ENCODE measurements at places on chromosomes 11 and 22.
A peak's percentile ranks its signal among the peaks of the same experiment; 100 is the strongest.

GRCh38 chr22:50530877-50531545 lies 1.2 kb upstream of the TYMP start:
- peak; percentile 84 for DNase-seq

- no peak for DNase-seq
Observed at GRCh38 chr11:2459796-2460531, 15.2 kb downstream of the KCNQ1 start.

- DNase-seq = no peak
Observed at GRCh38 chr11:5684036-5684645, 733 bp downstream of the TRIM5 start.

GRCh38 chr11:38423042-38423441 lies 1825.0 kb upstream of the RAG2 start:
- DNase-seq = no peak

- no peak for DNase-seq
Observed at GRCh38 chr11:133714471-133715375, 130.6 kb downstream of the SPATA19 start.

GRCh38 chr11:17772704-17773600 lies 38.4 kb downstream of the KCNC1 start:
- no peak for DNase-seq

DNA sequence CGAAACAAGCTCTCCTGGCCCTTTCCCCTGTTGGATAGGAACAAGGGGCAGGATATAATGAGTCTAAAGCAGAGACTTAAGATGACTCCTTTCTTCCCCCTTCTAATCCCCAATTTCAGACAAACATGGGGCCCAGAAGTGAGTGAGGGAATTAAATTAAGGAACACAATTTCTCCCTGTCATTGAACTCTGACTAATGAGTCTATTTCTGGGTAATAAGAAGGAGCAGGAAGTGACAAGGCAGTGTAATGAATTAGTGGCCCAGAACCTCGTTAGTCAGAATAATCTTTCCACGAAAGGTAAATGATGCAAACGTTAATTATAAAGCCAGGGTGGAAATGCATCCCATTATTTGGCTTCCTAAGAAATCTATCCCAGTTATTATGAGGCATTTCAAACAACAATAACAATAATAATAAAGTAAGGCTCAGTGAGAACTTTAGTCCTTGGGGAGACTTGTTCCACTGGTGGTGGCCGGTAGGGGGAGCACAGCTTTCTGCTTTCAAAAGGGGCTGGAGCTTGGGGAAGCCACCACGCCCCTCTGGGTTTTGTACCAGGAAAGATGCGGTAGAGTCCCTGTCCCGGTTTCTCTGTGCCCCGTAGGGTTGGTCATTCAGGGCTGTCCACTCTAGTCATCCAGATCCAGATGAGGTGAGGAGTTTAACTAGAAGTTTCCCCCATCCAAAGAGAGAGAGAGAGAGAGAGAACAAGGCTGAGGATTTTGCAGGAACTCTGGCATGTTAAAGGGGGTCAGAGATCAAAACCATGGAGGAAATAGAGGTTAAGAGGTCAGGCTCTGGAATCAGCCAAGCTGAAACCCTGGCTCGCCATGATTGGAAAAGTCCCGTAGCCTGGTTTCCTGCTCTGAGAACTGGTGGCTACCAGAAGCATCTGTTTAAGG lies 298.3 kb downstream of the NTM start:
- DNase-seq = peak; percentile 50

GRCh38 chr11:133414506-133414905 lies 117.8 kb downstream of the OPCML start:
- no peak for DNase-seq

GRCh38 chr11:14898355-14898754 lies 6.3 kb upstream of the CYP2R1 start:
- DNase-seq = no peak

DNA sequence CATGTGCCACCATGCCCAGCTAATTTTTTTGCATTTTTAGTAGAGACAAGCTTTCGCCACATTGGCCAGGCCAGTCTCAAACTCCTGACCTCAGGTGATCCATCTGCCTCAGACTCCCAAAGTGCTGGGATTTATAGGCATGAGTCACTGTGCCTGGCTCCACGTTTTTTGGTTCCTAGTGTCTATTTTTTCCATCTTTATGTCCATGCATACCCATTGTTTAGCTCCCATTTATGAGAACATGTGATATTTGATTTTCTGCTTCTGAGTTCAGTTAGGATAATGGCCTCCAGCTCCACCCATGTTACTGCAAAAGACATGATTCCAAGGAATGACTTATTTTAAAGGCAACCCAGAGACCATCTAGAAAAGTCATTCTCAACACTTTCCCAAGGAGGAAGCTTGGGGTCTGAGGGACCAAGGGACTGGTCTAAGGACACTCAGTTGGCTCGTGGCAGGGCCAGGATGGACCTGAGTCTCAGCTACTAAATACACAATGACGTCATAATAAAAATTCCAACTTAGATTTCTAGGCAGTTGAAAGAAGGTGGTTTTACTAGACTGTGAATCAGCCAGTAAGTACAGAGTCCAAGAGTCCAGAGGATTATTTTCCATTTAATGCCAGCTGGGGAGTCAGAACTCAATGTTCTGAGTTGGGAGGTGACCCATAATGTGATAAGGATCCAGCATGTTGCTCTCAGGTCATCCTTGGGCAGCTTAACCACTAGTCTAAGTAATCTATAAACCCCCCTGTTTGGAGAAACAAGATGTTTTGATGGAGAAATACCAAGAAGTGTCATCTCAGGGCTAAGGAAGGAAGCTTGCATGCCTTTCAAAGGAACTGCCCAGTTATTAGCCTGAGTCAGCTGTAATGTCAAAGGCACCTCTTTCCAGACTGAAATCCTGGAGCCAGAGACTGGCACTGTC lies 39.4 kb downstream of the ABTB2 start:
- DNase-seq = peak; percentile 21

- peak; percentile 20 for DNase-seq
Observed at GRCh38 chr11:46491661-46492330, 100.2 kb upstream of the CHRM4 start.

GRCh38 chr22:24140357-24140756 lies 40.9 kb upstream of the SUSD2 start:
- peak; percentile 23 for DNase-seq

GRCh38 chr11:86978756-86979608 lies 23.8 kb upstream of the FZD4 start:
- DNase-seq = no peak

- DNase-seq = no peak
Observed at GRCh38 chr11:38156495-38157146, 1558.6 kb upstream of the RAG2 start.

DNA sequence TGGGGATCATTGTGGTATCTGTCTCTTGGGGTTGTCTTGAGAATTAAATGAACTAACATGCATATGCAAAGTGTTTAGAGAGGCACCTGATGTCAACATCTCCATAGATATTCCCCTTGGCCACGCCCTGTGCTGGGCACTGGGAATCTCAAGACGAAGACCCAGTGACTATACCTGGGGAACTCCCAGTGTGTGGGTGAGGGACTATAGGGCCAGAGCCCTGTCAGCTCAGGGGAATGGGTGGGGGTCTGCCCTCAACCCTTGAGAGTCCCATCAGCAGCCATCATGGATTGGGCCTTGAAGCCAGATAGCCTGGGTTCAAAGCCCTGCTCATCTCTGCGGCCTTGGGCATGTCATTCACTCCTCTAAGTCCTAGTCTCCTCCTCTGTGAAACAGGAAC lies 21.6 kb upstream of the LMO1 start:
- DNase-seq = no peak

- DNase-seq = no peak
Observed at GRCh38 chr11:7910286-7910788, 20.7 kb downstream of the OR10A6 start.

DNA sequence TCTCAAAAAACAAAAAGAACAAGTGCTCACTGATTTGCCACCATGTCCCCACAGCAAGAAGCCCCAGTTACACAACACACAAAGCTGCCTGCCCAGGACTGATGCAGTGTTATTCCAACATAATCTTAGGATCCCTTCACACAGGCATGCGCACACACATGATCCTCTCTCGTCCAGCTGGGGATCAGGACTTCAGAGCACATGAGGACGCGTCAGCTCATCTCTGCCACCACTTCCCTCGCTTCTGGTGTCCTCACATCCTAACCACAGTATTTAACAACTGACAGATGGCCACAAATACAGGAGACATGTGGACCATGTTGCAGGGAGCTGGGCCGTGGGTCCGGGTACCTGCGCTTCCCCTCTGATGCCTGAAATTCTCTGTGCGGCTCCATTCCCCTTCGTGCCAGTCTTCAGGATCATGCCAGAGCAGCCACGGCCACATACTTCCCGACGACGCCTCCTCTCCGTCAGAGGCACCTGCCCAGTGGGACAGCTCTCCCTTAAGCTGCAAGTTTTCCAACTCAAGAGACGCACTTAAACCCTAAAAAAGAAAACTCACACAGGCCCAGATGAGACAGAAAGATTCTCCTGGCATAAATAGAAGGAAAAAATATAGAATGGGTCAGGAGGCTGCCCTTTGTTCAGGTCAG lies 68.3 kb downstream of the PACSIN2 start:
- no peak for DNase-seq

DNA sequence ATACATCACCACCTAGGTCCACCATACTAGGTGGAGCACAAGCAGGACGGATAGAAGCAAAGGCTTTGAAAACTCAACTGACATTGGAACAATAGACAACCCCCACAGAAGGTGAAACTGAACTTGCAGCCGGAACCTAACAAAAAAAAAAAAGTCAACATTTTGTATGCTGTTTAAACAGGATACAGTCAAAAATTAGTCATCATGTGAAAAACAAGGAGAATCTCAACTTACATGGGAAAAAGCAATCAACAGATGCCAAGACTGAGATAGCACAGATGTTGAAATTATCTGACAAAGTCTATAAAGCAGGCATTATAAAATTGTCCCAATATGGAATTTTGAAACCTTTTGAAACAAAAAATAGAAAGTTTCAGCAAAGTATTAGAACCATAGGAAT lies 123.8 kb downstream of the RAB38 start:
- DNase-seq = peak; percentile 24

GRCh38 chr22:26669060-26669481 lies 11.7 kb downstream of the MIAT start:
- peak; percentile 70 for DNase-seq

DNA sequence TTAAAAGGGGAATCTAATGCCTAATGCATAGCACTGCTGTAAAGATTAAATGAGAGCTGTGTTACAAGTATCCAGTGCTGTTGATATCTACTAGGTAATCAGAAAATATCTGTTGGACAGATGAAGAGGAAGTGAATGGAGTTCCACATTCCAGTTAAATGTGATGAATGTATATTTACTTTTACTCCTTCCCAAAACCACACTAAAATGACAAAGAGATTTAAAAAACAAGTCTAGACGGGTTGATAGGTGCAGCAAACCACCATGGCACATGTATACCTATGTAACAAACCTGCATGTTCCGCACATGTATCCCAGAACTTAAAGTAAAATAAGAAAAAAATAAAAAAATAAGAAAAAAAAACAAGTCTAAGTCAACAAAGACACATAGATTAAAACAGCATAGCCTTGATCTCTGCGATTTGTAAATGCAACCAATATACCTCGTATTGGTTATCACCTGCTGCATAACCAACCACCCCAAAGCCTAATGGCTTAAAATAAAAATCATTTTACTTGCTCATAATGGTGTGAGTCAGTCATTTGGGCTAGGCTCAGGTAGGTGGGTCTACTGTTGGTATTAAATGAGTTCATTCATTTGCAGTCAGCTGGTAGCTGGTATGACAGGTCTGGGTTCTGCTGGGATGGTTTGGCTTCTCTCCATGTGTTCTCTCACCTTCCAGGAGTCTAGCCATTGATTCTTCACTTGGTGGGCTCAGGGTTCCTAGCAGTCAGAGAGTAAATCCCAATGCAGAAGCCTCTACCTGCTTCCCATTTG lies 39.7 kb upstream of the SLC6A5 start:
- no peak for DNase-seq

GRCh38 chr22:38842512-38843200 lies 1.2 kb downstream of the NPTXR start:
- DNase-seq = no peak

- no peak for DNase-seq
Observed at GRCh38 chr11:78207532-78208256, 19.0 kb downstream of the USP35 start.

DNA sequence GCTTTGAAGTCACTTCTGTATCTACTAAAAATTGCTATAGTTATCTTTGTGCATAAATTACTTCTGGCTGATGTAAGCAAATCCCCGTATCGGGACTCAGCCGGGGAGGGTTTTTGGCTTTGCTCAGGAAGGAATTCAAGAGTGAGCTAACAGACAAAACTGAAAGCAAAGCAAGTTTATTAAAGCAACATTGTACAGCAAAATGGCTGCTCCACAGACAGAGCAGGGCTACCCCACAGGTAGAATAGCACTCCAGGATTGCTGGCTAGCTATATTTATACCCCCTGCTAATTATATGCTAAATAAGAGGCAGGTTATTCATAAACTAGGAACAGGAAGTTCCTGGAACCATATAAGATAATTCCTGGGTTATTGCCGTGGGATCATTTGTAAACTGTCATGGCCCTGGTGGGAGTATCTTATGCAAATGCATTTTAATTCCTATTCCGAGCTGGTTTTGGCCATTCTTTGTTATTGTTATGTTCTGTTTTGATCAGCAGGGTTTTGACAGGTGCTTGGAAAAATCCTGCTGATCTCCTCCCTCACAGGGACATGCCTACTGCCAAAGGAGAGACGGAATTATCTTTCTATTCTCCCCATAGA lies 15.2 kb downstream of the MIF start:
- peak; percentile 23 for DNase-seq

GRCh38 chr11:93849751-93850593 lies 446 bp downstream of the VSTM5 start:
- DNase-seq = peak; percentile 60

GRCh38 chr11:69032833-69033232 lies 15.9 kb upstream of the TPCN2 start:
- no peak for DNase-seq

DNA sequence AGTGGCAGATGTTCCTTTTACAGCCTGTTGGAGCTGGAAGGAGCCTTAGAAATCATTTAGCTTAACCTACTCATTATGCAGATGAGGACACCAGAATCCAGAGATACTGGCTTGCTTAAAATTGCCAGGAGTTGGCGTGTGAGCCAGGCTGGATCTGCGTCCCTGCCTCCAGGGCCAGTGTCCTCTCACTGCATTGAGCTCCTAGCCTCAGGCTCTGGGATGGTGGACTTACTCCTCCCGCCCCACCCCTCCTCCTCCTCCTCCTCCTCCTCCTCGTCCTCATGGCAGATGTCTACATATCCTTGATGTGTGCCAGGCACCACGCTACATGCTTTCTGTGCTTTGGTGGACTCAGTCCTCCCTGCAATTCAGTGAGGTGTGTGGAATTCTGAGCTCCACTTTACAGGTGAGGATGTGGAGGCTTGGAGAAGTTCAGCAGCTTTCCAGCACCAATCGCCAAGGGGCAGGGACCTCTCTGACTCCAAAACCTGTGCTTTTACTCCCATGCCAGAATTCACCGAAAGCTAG lies 24.1 kb downstream of the ADAMTS15 start:
- DNase-seq = no peak

Data from foreskin fibroblast (primary cell).